Stimulated activated CD8-positive, alpha-beta memory T cell treated with anti-CD3 and anti-CD28 coated beads, Interleukin-12 subunit alpha, Interleukin-12 subunit beta, amount 100 ng/mL, for 1 hour (primary cell): ENCODE measurements at places on chromosomes 3 and 15.
A peak's percentile ranks its signal among the peaks of the same experiment; 100 is the strongest.

- DNase-seq: peak; percentile 41
These were observed 3.8 kb downstream of the TCTA start for GRCh38 chr3:49415931-49416601.

DNA sequence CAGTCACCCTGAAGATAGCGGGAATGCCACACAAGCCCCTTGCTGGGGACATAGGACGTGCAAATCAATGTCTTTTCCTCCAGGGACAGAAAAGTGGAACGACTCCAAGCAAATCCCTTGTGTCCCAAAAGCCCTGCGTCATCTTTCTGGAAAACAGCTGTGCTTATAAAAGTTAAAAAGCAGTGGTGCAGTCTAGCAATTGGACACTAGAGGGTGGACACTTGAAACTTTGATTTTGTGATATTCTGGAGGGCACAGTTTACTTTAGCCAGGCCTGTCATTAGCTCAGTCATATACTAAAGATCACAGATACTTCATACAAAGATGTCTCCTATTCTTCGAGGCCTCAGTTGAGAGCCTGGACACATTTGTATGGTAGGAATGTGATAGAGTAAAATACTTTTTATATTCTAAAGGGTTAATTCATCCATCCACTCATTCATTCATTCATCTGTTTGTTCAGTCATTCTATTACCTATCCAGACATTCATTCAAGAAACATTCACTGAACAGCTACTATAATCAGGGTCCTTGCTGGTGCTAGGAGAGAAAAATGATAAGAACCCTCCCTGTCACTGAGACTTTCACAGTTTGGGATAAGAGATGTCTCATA lies 63.8 kb upstream of the ANKRD34C start:
- DNase-seq: no peak

DNA sequence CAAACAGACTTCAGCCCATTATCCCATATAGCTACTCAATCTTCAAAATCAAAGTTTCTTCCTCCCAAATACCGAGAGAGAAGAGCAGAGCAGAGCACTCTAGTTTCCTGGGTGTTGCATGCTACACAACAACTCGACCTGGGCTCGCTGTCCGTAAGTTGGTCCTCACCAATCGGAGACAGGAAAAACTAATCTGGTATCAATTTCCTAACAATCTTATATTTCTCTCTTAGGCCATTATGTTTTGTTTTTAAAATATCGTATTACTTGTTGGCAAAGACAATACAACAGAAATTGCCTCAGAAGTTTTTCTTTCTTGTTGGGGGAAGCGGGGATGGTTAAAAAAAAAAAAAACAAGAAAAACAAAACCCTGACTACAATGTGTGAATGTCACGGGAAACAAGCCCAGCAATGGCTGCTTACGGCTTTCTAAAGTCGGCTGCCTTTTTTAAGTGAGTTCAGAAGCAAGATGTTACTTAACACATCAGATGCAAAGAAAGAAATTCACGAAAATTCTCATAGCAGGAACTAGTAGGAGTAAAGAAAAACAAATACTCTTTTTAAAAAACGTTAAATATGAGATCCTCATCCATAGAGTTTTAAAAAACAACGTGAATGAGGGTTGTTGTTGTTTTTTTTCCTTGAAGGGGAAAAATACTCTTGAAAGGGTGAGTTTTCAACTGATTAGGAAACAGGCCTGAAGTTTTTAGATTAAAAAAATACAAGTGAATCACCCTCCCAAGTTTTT lies 1.9 kb downstream of the VGLL4 start:
- no peak for DNase-seq

DNA sequence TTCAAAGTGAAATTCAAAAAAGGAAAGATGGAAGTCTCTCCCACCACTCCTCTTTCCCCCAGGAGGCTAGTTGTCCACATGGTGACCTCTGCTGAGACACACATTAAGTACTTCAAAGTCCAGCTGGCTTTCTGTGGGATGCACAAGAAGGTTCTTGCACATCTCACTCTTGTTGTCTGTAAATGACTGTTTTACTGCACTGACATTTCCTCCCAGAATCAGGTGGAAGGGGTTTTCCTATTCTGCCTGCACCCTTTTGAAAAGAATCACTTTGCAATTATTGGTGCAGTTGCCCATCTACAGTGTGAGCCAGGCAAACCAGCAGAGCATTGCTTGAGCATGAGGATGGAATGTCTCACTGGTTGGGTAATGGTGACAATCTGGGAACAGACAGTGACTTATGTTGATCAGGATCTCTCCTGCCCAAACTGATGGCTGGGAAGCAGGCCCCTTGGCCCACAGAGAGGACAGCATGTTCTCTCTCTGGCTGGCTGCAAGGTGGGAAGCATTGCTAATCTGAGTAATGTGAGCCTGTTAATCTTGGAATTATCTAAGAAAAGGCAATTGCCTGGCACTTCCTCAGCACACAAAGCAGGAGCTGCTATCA lies 347.7 kb upstream of the SATB1 start:
- no peak for DNase-seq
